H7 (cell line): ENCODE measurements at places on chromosomes 11 and 22. TPM values are rescaled to one million over a fixed set of nuclear protein-coding genes. Genes with fewer than 3 reads are reported as not detected.

C11orf97 gene
- not detected in 2 replicates for total RNA-seq

CCDC83 gene
- not detected in 2 replicates for total RNA-seq

- no peak for DNase-seq
These were observed 81.0 kb upstream of the CTSC start for GRCh38 chr11:88418508-88418907.

CRACR2B gene
- 20.2 and 35.8 TPM in 2 replicates for total RNA-seq

DNA sequence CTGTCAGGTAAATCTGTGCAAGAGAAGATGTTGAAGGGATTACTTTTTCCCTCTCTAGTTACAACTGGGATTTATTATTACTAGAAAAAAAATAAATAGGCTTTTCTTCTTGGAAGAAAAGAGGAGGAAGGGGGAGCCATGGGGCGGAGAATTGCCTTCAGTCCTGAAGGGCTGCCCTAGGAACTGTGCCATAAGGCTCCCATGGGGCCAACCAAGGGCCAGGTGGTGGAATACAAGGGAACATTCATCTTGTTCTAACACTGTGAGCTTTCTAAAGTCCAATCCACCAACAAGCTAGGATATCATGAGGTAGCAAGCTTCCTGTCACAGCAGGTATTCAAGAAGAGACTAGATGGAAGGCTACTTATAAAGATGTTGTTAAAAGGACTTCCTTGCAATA is 24.8 kb upstream of the NRIP3 start:
- DNase-seq: no peak

GRCh38 chr22:35894937-35895708 is 133.5 kb downstream of the RBFOX2 start:
- no peak for DNase-seq

DNA sequence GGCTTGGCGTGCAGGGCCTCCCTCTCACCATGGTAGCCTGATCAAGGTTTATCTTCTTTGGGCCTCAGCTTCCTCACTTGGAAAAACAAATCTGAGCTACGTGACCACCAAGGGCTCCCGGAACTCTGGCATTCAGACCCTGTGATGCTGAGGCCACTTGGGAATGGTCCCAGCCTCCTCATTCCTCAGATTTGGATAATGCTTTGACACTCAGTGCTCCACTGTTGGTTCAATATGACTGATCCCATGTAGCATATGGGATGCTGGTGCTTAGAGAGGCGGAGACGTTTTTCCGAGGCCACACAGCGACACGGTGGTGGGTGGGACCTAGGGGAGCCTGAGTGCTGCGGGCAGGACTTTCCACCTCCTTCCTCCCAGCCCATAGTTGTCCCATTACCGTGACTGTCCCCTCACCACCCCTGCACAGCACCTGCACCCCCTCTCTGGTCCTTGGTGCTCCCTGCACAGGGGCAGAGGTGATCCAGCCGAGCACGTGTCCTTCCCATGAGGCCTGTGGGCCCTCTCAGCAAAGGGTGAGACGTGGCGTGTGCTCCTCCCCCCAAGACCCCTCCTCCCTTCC is 23.1 kb downstream of the MB start:
- no peak for DNase-seq

DNA sequence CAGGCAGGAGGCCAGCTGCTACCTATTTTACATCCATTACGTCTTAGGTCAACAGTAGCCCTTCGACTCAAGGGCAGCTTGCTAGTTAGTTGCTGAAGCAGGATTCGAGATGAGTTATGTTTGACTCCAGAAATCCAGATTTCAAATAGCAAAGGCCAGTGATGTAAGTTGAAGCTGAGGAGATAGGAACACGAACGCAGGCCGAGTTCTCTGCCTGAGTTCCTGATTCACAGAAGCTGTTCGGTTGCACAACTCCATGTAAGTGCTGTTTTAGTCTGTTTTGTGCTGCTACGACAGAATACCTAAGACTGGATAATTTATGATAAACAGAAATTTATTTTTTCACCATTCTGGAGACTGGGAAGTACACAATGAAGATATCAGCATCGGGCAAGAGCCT is 111.2 kb downstream of the SLC1A2 start:
- DNase-seq: no peak

DNA sequence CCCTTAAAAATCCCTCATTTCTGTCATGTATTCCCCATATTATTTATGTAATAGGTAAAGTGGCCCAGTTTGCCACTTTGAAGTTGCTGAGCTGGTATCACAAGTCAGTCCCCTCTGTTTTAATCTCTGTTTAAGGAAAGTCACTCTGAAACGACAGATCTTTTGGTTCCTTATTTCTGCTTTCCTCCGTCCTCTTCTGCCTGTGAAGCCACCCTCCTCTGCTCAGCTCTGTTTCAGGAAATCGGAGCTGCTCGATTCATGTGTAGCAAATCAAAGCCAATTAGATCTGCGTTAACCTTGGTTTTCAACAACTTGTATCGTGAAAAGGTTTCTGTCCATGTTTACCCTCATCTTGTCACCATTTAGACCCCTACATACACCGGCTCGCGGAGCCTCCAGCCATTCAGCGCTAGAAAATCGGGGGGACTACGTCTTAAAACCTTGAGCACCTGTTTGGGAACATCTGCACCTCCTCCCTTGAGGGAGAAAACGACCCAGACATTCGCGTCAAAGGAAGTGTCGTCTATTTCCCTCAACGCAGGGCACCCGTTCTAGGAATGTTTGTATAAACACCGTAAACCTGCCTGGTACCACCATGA is 576 bp upstream of the SC5D start:
- DNase-seq: peak; percentile 13

DNA sequence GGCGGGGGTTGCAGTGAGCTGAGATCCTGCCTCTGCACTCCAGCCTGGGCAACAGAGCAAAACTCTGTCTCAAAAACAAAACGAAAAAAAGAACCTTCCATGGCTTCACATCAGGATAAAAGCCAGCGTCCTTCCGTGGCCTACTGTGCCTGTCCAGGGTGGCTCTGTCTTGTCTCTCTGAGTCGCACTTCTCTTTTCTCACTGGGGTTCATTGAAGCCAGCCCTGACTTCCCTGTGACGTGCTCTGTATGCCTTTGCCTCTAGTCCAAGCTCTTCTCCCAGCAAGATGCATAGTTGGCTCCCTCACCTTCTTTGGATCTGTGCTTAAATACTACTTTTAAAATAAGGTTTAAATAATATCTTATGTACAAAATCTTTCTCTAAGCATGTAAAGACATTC is 11.6 kb downstream of the ATXN10 start:
- no peak for DNase-seq

HBG1 gene
- total RNA-seq: not detected in 2 replicates

GRCh38 chr11:21177379-21177778 is 508.0 kb downstream of the NELL1 start:
- no peak for DNase-seq

GRCh38 chr11:2094354-2095197 is 44.6 kb downstream of the IGF2 start:
- DNase-seq: peak; percentile 48

DNA sequence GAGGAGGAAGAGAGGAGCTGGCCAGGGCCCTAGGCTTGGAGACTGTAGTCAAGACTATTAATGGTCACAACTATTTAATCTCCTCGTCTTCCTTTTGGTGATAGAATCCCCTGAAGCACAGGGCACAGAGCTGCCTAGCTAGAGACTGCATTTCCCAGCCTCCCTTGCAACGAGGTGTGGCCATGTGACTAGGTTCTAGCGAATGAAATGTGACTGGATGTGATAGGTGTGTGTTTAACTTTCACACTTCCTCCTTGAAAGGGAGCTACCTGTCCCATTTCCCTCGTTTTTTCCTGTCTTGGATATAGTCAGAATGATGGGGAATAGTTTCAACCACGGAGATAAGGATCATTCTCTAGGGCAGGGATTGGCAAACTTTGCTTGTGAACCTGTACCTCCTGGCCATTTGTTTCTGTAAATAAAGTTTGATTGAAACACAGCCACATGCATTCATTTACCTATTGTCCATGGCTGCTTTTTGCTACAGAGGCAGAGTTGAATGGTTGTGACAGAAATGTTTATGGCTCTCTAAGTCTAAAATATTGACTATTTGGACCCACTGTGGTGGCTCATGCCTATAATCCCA is 313.5 kb downstream of the MIAT start:
- no peak for DNase-seq

DYNC2H1 gene
- 10.3 and 11.9 TPM in 2 replicates for total RNA-seq

TMEM184B gene
- 44.5 and 46.9 TPM in 2 replicates for total RNA-seq

GRCh38 chr11:128701936-128702335 is 8.1 kb downstream of the FLI1 start:
- DNase-seq: no peak

- DNase-seq: no peak
These were observed 19.4 kb upstream of the MYO18B start for GRCh38 chr22:25722626-25723025.

GRCh38 chr11:15675683-15676082 is 561.0 kb downstream of the INSC start:
- DNase-seq: no peak

TMEM121B gene
- total RNA-seq: 2.2 and 2.3 TPM in 2 replicates

CCDC81 gene
- total RNA-seq: 1.3 and 2.0 TPM in 2 replicates

DNA sequence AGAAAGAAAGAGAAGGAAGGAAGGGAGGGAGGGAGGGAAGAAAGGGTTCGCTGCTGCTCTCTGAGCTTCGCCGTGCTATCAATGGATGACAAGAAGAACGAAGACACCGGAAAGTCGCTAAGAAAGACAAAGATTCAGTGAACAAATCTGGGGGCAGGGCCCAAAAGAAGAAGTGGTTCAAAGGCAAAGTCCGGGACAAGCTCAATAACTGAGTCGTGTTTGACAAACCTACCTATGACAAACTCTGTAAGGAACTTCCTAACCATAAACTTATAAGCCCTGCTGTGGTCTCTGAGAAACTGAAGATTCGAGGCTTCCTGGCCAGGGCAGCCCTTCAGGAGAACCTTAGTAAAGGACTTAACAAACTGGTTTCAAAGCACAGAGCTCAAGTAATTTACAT is 2.9 kb upstream of the TTLL1 start:
- DNase-seq: no peak

MRGPRF gene
- total RNA-seq: 6.5 and 7.6 TPM in 2 replicates

DNA sequence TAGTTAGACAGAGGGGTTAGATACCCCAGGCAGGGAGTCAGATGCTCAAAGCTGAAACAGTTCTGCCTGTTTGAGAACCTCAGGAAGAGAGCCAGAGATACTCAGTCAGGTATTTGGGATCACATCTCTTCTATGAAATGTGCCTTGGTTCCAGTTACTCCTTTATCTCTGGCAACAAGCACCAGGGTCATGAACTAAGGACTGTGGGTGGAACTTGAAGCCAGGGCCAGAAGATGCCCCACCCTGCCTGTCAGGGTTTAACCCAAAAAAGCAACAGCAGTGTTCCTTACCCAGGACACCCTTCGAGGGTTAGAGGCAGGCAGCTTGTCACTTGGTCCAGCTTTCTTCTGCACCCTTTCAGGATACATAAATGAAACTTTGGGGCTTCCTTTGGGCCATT is 15.0 kb upstream of the WT1 start:
- DNase-seq: no peak

LAMTOR1 gene
- total RNA-seq: 97.8 and 114 TPM in 2 replicates
